ENCODE measurements at places on chromosomes 4 and X.

- no peak for DNase-seq
Measured at GRCh38 chr4:159024266-159024665, 78.6 kb upstream of the RAPGEF2 start.

DNA sequence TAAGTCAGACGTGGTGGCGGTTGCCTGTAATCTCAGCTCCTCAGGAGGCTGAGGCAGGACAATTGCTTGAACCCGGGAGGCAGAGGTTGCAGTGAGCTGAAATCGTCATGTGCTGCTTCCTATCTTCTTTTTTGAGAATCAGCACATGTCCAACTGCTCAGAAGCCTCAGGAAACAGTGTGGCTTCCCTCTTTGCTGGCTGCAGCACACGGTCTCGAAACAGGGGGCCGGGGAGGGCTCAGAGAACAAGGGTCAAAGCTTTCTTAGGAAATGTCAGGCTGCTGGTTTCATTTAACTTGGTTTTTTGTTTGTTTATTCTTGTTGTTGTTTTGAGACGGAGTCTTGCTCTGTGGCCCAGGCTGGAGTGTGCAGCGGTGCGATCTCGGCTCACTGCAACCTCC lies 31.3 kb downstream of the CRLF2 start:
- DNase-seq, result peak; percentile 12

DNA sequence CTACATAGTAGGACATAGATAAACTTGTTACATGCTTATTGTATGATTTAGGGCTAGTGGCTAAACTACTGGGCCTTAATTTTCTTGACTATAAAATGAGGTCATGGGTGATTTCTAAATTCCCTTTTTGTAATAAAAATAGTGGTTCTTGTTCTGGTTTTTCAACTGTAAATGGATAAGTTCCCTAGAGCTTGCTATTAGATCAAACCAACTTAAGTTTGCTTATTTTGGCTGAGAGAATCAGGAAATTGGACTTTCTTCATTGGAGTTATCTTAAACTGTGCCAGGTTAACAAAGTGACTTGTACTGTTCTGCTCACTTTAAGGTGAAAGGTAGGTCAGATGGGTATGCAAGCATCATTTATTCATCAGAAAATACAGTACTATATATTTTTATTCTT lies 78.3 kb downstream of the PDLIM5 start:
- DNase-seq, result no peak

GRCh38 chr4:71558248-71558647 lies 219.4 kb downstream of the SLC4A4 start:
- no peak for DNase-seq

DNA sequence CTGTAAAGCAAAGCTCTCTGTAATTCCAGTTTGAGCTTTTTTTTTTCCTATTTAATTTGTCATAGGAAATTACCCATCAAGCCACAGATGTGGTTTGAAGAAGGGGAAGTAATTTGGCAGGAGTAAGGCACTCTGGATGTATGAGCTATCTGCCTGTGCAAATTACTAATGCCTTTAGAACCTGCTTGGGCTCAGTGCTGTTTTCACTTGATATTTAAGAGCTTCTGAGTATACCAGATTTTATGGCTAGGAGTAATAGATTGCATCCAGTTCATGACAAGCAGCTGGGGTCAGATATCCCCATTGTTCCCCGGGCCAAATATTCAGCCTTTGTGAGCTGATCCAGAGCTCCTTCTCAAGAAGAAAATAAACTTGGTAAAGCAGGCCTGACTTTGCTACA lies 89.1 kb downstream of the DCAF8L2 start:
- DNase-seq, result no peak

GRCh38 chr4:110501826-110502225 lies 25.9 kb downstream of the ENPEP start:
- no peak for DNase-seq

- DNase-seq, result no peak
Measured at GRCh38 chr4:48308901-48309300, 32.4 kb upstream of the SLAIN2 start.

DNA sequence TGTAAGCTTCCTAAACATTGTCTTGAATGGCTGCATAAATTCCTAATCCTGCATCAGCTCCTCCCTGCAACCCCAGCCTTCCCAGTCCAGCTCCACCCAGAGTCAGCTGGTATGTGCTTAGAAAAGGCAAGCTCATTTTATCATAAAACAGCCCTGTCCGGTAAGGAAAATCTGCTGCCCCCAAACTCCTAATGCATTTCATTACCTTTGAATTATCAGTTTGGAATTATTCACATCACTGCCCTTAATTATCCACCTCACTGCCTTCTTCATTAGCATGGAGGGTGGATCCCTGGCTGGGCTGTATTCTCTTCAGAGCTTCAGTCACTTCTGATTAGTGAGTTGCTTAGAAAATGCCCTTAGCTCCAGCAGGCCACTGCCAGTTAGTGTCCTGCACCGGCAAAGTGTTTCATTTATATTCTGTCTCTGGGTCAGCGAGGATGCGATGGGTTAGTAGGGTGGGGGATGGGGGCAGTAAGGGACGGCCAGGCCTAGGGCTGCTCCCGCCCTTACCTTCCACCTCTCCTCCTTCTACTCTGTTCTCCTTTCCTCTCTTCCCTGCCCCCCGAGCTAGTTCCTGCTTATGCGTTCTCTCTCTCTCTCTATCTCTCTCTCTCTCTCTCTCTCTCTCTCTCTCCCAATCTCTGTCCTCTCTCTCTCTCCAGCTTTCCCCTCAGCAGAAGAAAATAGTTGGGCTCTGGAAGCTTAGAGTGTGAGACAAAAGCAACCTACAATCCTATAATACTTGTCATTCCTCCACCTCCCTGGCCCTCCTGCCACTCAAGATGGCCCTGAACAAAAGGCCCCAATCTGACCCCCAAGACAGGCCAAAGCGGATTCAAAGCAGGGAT lies 174.8 kb upstream of the KLF3 start:
- DNase-seq, result no peak

DNA sequence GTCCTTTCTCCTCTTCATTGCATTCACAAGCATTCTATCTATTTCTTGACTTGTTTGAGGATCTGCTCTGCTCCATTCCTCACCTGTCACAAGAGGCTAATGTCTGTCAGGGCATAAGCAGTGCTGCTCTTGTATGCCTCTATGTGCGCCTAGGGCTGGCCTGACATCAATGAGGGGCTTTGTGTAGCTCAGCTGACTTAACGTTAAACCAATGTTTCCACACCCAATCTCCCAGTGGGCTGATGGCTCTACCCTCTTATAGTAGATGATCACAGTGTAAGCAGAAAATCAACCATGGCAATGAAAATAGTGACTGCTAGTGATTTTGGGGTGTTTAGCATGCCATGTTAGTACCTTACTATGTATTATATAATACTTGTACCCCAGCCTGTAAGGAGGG lies 139.0 kb downstream of the UNC5C start:
- no peak for DNase-seq

DNA sequence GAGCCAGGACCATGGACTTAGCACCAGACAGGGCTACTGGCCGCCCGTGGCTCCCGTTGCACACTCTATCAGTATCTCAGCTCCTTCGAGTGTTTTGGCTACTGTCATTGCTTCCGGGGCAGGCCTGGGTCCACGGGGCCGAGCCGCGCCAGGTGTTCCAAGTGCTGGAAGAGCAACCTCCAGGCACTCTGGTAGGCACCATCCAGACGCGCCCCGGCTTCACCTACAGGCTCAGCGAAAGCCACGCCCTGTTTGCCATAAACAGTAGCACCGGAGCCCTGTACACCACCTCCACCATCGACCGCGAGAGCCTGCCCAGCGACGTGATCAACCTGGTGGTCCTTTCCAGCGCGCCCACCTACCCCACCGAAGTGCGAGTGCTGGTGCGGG lies 1.6 kb downstream of the FAT4 start:
- DNase-seq, result no peak
